ENCODE measurements at places on chromosomes 2 and 18.

- DNase-seq = no peak
Measured at GRCh38 chr18:8515142-8515865, 93.9 kb upstream of the RAB12 start.

GRCh38 chr2:146214394-146214929 is 1630.4 kb upstream of the ACVR2A start:
- no peak for DNase-seq

DNA sequence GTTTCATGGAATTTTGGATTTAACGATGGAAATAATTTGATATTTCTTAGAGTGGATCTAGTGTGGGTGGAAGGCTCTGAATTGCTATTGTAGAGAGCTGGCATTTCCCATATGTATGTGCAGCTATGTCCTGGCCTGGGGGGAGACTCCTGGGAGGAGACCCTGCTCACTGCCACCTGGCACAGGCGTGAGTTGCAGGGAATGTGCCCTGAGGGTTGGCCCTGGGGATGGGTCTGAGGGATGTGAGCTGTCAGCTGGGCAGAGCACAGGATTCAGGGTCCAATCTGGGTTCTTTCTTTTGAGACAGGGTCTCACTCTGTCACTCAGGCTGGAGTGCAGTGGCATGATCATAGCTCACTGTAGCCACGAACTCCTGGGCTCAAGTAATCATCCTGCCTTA is 120.2 kb downstream of the CLIP4 start:
- DNase-seq = no peak

GRCh38 chr2:50476174-50476573 is 555.8 kb downstream of the NRXN1 start:
- DNase-seq = no peak

- DNase-seq = no peak
Measured at GRCh38 chr2:235238537-235238936, 255.3 kb upstream of the AGAP1 start.

DNA sequence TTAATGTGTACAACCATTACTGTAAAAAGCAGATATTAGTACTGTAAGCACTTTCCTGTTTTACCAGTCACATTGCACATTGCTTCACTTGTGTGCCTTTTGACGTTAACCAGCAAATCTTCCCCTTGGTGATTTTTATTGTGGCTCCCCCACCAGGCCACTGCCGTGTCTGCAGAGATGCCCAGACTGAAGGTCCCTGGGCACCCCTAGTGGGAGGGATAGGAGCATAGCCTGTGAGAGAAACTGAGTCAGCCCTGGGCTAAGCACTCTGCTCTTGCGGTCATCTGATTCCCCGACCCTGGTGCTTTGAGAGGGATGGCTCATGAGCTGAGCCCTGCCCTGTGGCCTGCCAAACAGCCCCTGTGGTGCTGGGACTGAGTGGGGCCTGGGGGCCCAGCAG is 73.4 kb downstream of the INPP4A start:
- DNase-seq = peak; percentile 16

GRCh38 chr2:117330641-117331040 is 483.9 kb upstream of the DDX18 start:
- DNase-seq = no peak

- no peak for DNase-seq
Measured at GRCh38 chr2:238945433-238946150, 97.7 kb downstream of the TWIST2 start.

- DNase-seq = no peak
Measured at GRCh38 chr18:78979056-78979729, 425 bp upstream of the SALL3 start.

- DNase-seq = no peak
Measured at GRCh38 chr18:75054046-75054445, 154.9 kb downstream of the PTGR3 start.

GRCh38 chr18:62372156-62372555 is 47.0 kb downstream of the TNFRSF11A start:
- no peak for DNase-seq

DNA sequence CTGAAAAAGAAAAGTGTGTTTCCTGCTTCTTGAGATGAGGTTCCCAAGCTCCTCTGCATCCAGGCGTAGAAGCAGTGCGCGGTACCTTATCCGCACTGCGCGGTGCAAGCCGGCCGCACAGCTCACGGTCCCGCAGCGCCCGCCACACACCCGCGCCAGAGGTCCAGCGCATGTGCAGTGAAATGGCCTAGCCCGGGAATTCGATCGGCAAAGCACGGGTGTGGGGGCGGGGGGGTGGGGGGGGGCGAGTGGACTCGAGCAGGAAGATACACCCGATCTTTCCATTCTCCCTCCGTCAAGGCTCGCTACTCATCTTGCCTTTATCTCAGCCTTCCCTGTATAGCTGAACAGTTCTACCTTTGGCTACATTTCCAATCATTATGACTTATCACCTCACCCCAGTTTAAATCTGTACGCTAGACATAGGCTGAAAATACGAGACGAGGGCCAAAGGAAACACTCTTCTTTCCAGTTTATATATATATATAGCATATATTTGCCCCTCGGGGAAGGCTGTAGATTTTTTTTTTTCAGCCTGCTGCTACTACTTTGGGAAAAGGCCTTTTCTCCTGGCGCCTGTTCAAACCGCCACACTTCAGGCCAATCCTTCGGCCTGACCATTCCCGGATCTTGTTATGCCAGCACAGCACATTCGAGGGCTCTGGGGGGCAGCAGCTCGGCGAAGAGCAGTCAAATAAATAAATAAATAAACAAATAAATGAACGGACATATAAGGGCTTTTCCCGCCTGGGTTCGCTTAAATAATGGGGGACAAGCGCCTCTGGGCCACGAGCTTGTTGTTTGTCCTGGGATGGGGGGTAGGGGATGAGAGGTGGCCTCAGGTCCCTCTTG is 10.4 kb downstream of the HOXD8 start:
- no peak for DNase-seq

- no peak for DNase-seq
Measured at GRCh38 chr2:113700186-113700841, 56.1 kb downstream of the SLC35F5 start.

- no peak for DNase-seq
Measured at GRCh38 chr2:1754461-1755170, 10.3 kb upstream of the PXDN start.

DNA sequence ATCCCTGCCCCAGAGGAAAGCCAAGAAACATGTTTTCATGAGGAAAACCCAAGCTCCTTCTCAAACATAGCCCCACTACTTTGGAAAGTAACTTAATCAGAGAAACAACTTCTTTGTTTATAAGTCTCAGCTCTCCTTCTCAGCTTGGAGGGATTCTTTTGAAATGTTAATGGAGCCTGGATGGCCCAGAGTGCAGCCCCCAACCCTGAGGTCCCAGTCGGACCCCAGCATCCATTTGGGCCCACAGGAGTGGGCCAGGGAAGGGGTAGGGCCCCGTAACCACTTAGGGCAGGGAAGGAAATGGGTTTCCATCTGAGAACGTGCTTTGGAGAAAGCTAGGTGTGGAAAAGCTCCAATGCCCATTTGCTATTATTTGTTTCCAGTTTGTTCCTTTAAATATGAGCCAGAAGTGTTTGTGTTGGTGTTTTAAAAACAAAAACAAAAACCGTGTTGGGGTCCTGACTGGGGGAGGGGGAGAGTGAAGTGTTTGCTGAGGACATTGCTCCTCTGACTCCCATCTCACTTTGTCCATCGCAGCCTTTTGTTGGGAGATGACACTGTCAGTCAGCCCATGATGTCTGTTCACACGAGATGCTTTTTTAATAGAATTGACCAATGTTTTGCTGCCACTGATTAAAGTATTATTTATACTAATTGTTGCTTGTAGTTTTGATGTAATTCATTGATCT is 1.6 kb upstream of the HOXD3 start:
- DNase-seq = no peak

DNA sequence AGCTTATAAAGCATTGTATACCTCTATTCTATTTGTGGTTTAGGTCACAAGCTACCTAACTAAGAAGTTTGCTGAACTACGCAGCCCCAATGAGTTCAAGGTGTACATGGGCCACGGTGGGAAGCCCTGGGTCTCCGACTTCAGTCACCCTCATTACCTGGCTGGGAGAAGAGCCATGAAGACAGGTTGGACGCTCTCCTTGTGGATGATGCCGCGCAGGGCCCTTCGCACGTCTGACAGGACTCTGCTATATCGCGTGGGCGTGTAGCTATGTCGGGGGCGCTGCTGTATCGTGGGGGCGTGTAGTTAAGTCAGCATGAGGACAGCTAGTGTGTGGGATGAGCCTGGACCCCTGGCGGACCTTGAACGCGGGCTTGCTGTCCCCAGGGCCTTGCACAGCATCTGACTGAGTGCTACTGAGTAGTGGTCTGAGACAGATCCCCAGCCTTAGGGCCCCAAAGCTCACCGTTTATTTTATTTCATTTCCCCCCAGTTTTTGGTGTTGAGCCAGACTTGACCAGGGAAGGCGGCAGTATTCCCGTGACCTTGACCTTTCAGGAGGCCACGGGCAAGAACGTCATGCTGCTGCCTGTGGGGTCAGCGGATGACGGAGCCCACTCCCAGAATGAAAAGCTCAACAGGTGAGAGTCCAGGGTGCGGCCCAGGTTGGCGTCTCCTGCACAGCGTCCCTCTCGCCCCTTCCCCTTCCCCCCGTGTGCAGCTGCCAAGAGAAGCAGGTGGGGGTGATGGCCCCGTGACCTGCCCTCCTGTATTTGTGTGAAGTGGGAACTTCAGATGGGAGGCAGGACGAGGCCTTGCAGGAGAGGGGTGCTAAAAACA is 15.6 kb upstream of the CNDP1 start:
- no peak for DNase-seq

GRCh38 chr2:26875808-26876207 is 27.9 kb downstream of the DPYSL5 start:
- no peak for DNase-seq

DNA sequence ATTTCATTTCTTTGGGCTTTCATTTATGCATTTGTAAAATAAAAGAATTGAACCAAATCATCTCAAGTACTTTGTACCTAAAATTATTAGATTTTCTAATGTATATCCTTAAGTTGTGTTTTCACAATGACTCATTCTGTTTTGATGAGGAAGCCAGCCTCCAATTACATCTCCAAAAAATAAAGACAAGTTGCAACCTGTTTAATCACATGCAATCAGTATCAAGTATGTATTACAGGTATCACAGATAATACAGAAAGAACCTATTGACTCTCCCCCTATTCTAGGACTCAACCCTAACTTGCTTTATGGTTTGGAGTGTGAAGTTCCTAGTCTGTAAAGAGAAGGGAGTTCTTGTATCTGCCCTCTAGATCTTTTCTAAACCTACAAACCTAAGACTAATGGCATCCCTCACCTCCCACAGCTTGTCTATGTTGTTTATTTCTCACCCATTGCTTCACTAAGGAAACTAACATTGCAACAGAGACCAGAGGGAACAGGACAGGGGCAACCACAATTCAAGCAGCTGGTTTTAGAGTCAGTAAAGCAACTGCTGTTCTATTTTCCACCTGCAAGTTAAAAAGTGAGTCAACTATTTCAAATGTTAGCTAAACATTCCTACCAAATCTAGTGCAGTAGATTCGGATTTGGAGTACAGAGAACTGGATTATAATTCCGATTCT is 141.1 kb upstream of the ETAA1 start:
- DNase-seq = no peak

GRCh38 chr2:118858485-118859156 is 11.2 kb upstream of the EN1 start:
- no peak for DNase-seq

- DNase-seq = peak; percentile 9
Measured at GRCh38 chr2:101419096-101419663, 31.9 kb upstream of the CREG2 start.

- DNase-seq = no peak
Measured at GRCh38 chr2:179612591-179613298, 248.7 kb downstream of the ZNF385B start.

DNA sequence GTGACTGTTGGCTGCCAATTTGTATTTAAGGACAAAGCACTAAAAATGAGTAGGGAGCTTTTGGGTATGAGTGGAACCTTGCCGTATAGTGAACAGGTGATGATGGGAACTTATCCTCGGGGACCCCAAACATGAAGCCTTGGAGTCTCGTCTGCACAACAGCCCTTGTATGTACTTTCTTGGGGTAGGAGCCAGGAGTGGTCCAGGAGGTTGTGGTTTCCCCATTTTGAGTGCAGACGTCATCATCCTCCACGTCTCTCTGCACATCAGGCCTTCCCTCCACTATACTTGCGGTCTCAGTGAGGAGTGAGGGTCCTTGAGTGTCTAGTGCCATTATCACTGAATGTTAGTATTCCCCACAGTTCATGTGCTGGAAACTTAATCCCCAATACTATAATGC is 101.5 kb upstream of the HS6ST1 start:
- DNase-seq = no peak

DNA sequence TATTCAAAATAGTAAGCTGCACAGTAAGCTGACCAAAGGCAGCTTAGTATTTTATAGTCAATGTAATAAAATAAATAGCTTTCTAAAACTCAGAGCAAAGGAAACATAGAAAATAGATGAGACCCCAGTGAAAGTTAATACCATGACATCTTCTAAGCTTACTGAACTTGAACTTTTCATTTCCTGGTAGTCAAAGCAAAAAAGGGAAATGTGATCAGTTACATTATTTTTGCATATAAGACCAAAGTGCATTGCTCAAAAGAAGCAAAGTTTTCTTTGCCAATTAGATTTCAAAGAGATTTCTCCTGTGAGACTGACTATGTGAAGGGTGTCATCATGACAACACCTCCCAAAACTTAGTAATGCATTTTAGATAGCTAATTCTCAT is 70.2 kb downstream of the MYO1B start:
- DNase-seq = no peak

- DNase-seq = no peak
Measured at GRCh38 chr2:24577481-24577880, 86.4 kb downstream of the NCOA1 start.

DNA sequence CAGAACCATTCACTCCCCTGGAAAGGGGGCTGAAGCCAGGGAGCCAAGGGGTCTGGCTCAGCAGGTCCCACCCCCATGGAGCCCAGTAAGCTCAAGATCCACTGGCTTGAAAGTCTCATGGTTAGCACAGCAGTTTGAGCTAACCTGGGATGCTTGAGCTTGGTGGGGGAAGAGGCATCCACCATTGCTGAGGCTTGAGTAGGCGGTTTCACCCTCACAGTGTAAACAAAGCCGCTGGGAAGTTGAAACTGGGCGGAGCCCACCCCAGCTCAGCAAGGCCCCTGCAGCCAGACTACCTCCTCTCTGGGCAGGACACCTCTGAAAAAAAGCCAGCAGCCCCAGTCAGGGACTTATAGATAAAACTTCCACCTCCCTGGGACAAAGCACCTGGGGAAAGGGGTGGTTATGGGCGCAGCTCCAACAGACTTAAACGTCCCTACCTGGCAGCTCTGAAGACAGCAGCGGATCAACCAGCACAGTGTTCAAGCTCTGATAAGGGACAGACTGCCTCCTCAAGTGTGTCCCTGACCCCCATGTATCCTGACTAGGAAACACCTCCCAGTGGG is 14.7 kb upstream of the TTC32 start:
- no peak for DNase-seq

DNA sequence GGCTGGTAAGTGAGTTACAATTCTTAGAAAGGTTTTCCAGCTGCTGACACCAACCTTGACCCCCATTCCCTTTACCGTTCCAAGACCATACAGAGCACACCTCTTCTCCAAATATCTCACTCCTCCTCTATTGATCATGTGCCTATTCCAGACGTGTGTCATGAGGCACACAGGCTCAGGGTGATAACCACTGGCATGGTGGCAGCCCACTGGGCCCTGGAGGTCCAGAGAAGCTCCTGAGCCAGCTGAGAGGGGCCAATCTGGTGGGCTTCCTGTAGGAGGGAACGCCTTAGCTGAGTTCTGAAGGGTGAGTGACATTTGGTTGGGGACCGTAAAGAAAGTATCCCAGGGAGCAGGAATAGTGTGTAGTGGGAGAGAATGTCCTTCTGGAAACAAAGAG is 28.3 kb downstream of the ZAP70 start:
- no peak for DNase-seq

Data from stimulated activated CD8-positive, alpha-beta memory T cell treated with anti-CD3 and anti-CD28 coated beads, Interleukin-7, amount 100 ng/mL, for 1 hour (primary cell).